ENCODE measurements at places on chromosomes 2 and 18. TPM values are rescaled to one million over a fixed set of nuclear protein-coding genes. Genes with fewer than 3 reads are reported as not detected.

- no peak for DNase-seq
- H3K4me1 ChIP-seq = no peaks in the 10 kb centered on the region
- no peaks in the 10 kb centered on the region for H3K36me3 ChIP-seq
- H3K27me3 ChIP-seq = no peaks in the 10 kb centered on the region
Measured at GRCh38 chr2:216066230-216066629, 15.4 kb downstream of the PECR start.

DNA sequence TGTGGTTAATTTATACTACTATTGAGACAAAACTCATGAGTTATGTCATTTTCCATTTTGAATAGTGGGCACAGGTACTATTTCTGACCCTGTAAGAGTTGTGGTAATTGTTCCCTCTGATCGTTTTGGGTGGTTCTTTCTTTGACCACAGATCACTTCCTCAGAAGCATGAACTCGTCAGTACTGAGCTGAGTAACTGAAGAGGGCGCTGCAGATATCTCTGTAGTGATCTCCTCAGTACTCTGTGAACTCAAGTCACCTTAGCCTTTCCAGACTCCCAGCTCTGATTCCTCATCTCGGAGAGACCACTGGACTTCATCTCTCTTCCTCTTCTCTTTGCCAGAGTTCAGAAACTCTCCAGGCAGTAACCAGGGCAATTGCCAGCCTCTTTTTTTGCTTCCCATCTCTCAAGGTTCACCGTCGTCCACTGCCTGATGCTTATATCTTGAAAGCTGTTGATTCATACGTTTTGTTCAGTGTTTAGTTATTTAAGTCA lies 9.4 kb upstream of the IL1RL1 start:
- H3K27ac ChIP-seq = no peak overlapping the region
- no peaks in the 10 kb centered on the region for H3K36me3 ChIP-seq
- H3K4me1 ChIP-seq = no peaks in the 10 kb centered on the region
- no peak overlapping the region for H3K4me3 ChIP-seq
- no peak for DNase-seq

GRCh38 chr18:32177530-32177929 lies 12.3 kb upstream of the MEP1B start:
- no peak for DNase-seq
- H3K27ac ChIP-seq = no peak overlapping the region
- no peak overlapping the region for H3K4me3 ChIP-seq
- no peaks in the 10 kb centered on the region for H3K36me3 ChIP-seq
- no peaks in the 10 kb centered on the region for H3K27me3 ChIP-seq

DNA sequence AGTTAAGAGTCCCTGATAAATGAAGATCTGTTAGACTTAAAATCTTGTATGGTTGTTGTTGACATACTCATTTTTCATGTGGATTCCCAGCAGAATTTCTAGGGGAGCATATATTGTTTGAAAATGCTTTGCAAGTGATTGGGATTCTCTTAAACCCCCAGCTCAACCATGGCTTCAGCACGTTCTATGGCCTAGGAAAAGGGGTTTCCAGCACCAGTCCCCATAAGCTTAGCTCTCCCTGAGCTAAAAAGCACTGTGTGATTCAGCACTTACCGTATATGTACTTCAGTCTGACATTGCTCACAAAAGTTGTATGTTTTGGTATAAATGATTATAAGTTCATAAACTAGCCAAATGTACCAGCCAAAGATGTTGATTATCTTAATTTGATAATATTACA lies 80.1 kb upstream of the EPB41L5 start:
- DNase-seq = no peak
- no peak overlapping the region for H3K4me3 ChIP-seq
- peaks cover 25% of the 10 kb centered on the region for H3K36me3 ChIP-seq
- no peaks in the 10 kb centered on the region for H3K27me3 ChIP-seq
- no peak overlapping the region for H3K27ac ChIP-seq

CHRND gene
- total RNA-seq = not detected

- no peak overlapping the region for H3K27ac ChIP-seq
- H3K36me3 ChIP-seq = no peaks in the 10 kb centered on the region
- peaks cover 23% of the 10 kb centered on the region for H3K4me1 ChIP-seq
- no peak overlapping the region for H3K4me3 ChIP-seq
- DNase-seq = no peak
- H3K27me3 ChIP-seq = no peaks in the 10 kb centered on the region
Measured at GRCh38 chr2:207501802-207502576, 27.8 kb upstream of the CREB1 start.
